H4 (cell line): ENCODE measurements at places on chromosomes 2 and 18.

DNA sequence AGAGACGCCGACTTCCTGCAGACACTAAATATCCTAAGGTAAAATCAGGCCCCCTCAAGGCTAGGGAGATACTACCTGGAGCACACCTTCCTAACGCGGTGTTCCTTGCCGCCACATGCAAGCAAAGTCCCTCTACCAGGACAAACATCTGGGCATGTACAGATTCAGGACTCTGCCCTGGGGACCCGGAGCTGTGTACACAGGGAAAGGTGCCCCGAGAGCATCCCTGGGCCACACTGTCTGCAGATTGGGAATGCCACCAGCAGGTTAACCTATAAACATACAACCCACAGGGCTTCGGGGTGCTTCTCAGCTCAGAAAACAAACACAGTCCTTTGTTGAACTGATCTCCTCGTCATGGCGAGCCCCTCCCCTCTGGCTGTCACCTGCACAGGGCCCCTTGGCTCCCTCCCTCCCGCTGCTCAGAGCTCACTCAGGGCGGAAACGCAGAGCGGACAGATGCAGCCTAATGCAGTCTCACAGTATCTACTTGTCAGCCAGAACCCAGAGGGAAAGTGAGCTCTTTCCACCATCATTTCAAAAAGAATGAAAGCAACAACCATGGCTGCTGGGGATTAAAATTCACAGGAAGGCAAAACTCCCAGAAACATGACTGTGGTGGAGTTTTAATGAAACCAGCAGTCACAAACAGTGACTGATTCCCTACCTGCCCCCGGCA lies 218.8 kb downstream of the HDAC4 start:
- DNase-seq, result no peak

DNA sequence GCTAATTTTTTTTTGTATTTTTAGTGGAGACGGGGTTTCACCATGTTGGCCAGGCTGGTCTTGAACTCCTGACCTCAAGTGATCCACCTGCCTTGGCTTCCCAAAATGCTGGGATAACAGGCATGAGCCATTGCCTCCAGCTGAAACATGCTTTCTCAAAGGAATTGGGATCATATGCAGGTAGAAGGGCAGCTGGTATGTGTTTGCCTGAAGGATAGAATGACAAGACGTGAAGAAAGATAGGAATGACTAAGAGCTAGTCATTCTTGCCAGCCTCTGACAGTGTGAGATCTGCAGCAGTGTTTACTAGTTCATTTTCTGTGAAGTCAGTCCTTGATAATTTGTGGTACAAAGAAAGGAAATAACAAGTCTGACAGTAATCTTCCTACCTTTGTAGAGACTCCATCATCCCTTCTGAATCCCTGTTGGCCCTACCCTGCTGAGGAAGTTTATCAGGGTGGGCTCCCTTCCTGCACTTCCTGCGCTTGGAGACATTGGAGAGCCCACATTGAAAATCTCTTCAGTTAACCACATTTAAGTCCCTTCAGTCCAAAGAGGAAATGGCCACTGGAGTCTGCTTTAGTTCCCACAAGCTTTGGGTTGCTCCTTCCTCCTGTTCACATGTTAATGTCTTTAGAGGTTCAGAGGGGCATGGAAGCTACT lies 14.7 kb downstream of the CFLAR start:
- DNase-seq, result peak; percentile 60

DNA sequence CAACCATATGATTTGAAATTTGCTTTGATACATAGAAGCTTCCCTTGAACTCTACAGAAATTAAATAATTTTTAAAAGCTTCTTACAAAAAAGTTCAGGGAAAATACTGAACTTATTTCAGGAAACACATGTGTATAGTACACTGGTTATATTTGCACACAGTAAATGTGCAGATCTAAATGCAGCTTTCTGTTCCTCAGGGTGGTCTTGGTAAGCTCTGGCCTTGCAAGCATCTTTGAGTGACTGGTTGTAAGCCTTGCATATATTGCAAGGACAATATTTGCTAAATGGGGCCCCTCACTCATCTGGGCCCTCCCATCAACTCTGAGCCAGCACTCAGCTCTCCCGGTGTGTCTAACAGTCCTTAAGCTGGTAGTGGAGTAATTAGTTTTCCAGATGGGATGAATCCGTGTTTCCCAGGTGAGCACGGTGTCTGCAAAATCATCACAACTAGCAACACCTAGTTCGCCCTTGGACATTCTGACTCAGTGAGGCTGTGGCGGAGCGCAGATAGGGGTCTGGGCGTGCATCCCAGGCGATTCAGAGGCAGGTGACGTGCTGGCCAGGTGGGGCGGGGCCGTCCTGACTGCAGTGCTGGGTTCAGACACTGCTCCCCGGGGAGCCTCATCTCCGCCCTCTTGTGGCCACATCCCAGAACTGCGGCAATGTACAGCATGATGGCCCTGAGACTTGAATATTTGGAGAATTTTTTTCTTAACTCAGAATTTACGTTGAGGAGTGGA lies 149.6 kb downstream of the MBP start:
- DNase-seq, result peak; percentile 76

- no peak for DNase-seq
Measured at GRCh38 chr2:100054426-100054825, 88.0 kb downstream of the AFF3 start.

GRCh38 chr2:68103030-68103708 lies 40.4 kb upstream of the C1D start:
- no peak for DNase-seq

- no peak for DNase-seq
Measured at GRCh38 chr2:237714690-237715458, 83.7 kb upstream of the RBM44 start.

GRCh38 chr2:235365743-235366142 lies 128.1 kb upstream of the AGAP1 start:
- DNase-seq, result no peak

DNA sequence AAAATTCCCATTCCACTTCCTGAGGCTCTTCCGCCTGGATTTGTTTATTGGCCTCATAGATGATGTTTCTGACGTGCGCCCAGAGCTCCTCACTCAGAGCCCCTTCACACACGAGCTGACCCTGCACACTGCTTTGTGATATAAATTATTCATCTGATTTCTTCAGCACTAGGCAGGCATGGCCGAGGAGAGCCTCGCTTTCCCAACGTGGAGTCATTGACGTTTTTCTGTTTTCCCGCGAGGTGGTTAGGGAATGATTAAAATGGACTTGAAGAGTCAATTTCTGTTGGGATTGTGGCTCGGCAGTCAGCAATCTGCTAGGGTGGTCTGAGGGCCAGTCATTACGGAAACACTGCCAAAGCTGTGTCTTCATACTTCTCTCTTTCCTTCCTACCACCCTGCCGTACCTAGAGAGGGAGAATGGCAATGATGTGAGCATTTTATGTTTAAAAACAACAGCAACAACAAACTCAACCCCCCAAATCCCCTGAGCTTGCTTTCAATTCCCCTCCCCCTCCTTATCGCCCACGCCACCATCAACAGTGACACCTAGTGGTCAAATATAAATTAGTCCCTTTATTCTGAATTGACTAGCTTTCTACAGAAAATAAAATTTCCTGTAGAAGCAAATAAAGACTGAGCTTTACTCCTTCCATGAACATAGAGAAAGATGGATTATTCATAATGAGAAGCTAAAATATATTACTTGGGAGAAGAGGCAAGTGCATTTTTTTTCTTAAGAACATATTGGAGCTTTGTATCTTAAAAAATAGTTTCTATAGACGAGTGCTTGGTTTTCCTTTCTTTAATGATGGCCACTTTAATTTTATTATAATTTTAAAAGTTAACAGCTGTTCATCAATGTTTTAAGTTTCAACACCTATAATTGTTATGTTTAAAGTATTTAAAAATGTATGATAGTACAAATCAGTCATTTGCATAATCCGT lies 285.1 kb downstream of the MTX2 start:
- DNase-seq, result peak; percentile 63

GRCh38 chr18:46920653-46921052 lies 3.3 kb downstream of the KATNAL2 start:
- DNase-seq, result no peak

GRCh38 chr2:57569396-57569795 lies 477.2 kb upstream of the VRK2 start:
- no peak for DNase-seq

DNA sequence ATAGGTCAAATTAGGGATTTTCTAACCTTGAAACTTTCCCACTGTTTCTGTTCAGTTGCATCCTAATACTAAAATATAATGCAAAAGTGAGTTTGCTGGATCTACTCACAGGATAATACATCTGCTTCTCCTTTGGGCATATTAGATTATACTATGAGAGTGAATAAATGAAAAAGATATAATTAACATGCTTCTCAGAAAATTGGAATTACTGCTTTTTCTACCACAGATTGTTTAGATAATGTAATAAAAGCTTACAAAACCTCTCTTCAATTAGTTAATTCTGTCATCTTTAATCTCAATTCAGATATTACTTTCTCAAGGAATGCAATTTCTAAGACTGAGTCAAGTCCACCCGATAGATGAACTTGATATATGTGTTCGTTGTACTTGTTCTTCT lies 1077.2 kb upstream of the CDH2 start:
- DNase-seq, result no peak

GRCh38 chr18:63446266-63446665 lies 24.0 kb upstream of the VPS4B start:
- DNase-seq, result no peak

GRCh38 chr2:198324071-198324470 lies 519.7 kb downstream of the PLCL1 start:
- no peak for DNase-seq

DNA sequence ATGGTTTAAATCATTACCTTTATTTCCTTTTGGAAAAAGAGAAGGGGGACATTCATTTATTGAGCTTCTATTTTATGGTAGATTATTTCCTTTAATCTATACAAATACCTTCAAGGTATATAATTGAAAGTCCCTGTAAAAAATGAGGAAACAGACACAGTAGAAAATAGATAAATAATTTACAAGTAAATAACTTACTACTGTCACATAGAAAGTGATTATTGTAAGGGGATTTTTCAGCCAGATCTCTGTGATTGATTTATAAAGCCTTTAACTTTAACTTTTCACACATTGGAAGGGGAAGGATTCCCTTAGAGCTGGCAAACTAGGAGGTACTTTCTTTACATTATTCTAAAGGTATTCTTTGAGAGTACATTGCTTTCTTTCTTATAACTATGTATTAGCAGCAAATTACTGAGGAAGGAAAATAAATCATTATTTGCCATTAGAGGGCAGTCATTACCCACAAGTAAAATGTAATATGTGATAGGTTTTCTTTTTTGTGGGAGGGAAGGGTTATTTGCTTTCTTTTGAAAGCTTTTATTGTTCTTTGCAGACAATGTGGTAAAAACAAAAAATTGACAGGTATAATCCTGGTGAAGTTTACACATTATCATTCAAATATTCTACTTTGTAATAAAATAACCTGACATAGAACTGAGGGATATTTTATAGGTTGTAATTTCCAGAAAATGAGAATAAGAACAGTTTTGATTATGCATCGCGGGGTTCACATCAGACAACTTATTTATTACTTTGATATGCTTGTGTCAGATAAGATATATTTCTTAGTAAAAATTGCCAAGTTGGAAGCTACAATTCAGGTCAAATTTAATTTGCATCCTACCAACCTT lies 24.8 kb upstream of the RPE start:
- peak; percentile 11 for DNase-seq

- peak; percentile 57 for DNase-seq
Measured at GRCh38 chr18:22977847-22978701, 44.9 kb downstream of the RBBP8 start.

- no peak for DNase-seq
Measured at GRCh38 chr2:129754831-129755230, 224.6 kb upstream of the RAB6C start.

DNA sequence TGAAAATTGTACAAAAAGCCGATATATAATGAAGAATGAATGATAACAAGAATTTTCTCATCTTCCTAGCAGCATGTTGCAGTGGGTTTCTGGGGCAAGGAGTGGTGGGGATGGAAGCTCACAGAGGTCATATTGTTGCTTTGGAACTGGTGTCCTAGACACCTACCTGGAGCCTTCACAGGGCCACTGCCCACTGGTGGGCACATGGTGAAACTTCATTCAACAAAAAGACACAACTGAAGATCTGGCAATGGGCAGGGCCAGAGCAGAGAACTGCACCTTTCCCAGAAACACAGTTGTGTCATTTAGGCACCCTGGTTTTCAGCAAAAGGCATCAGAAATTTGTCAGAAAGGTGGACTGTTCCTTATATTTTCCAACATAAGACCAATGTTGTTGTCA lies 115.3 kb downstream of the FHOD3 start:
- peak; percentile 49 for DNase-seq

- DNase-seq, result no peak
Measured at GRCh38 chr2:96423291-96423690, 81.9 kb downstream of the NEURL3 start.

DNA sequence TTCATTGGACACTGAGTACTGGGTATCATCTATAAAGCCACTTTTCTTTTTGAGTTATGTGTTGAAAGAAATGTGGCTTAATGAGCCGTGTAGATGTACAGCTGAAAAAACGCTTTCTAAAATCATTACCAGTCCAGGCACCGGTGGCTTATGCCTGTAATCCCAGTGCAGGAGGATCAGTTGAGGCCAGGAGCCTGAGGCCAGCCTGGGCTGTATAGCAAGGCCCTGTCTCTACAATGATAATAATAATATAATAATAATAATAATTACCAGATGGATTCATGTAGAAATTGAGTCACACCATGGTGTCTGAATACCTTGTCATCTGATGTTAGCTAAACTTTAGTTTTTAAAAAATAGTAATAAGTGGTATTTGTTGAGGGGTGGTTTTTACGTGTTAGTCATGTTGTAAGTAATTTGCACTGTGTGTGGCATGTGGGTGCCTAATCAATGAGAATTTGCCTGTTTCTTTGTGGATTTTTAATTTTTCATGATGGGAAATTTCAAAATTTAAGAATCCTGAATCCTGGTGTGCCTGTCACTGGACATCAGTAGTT lies 30.1 kb downstream of the NCK2 start:
- no peak for DNase-seq

- no peak for DNase-seq
Measured at GRCh38 chr18:23964282-23965238, 50.0 kb upstream of the TTC39C start.

- no peak for DNase-seq
Measured at GRCh38 chr2:119934319-119934718, 78.6 kb upstream of the EPB41L5 start.

- no peak for DNase-seq
Measured at GRCh38 chr18:10284540-10285282, 169.7 kb upstream of the APCDD1 start.

- no peak for DNase-seq
Measured at GRCh38 chr2:153299809-153300208, 178.8 kb downstream of the RPRM start.

- DNase-seq, result no peak
Measured at GRCh38 chr2:163469561-163469962, 266.2 kb downstream of the FIGN start.

DNA sequence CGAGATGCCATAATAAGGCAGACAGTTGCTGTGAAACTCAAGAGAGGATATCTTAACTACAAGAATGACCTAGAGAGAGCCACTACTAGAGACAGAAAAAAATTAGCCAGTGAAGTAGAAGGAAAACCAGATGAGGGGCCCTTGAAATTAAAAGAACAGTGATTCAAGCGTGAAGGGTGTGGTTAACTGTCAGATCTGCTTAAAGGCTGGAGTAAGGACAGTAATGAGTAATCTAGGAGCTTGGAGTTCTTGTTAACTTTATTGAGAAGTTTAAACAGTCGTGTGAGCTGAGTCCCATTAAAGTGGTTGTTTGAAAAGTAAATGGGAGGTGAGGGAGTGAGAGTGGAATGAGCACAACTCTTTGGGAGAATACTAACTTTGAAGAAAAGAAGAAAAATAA lies 21.3 kb downstream of the PIGN start:
- DNase-seq, result no peak
